Thoracic aorta (tissue), 2 donors: ENCODE measurements at places on chromosomes 12 and 14. TPM values are rescaled to one million over a fixed set of nuclear protein-coding genes. Genes with fewer than 3 reads are reported as not detected.

The OR10A7 gene
- total RNA-seq: not detected

The PPP1R1A gene
- total RNA-seq: 10.3 TPM

The CCDC198 gene
- not detected for total RNA-seq

- H3K4me3 ChIP-seq: no peak overlapping the region
- peaks cover 15% of the 10 kb centered on the region for H3K36me3 ChIP-seq
- DNase-seq: no peak
- H3K27me3 ChIP-seq: no peaks in the 10 kb centered on the region
- no peak overlapping the region for H3K27ac ChIP-seq
- peaks cover 57% of the 10 kb centered on the region for H3K4me1 ChIP-seq
These were observed 1.1 kb upstream of the SOAT2 start for GRCh38 chr12:53101931-53102781.

DNA sequence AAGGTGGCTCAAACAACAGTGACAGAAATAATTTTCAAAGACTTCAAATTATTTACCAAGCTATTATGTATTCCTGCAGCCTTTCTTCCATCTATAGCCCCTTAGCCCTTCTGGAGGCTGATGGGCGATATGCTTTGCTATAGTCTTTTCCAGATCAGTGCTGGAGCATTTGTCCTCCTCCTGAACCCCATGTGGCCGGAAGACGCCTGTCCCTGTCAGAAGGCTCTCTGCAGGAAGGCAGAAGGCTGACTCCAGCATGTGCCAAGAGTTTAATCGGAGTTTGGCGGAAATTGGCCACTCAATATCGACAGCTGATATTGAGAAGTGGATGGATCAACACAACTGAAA lies 49.3 kb upstream of the MAX start:
- no peaks in the 10 kb centered on the region for H3K36me3 ChIP-seq
- H3K27me3 ChIP-seq: no peaks in the 10 kb centered on the region
- H3K27ac ChIP-seq: no peak overlapping the region
- H3K4me1 ChIP-seq: peaks cover 5% of the 10 kb centered on the region
- H3K4me3 ChIP-seq: no peak overlapping the region
- no peak for DNase-seq

DNA sequence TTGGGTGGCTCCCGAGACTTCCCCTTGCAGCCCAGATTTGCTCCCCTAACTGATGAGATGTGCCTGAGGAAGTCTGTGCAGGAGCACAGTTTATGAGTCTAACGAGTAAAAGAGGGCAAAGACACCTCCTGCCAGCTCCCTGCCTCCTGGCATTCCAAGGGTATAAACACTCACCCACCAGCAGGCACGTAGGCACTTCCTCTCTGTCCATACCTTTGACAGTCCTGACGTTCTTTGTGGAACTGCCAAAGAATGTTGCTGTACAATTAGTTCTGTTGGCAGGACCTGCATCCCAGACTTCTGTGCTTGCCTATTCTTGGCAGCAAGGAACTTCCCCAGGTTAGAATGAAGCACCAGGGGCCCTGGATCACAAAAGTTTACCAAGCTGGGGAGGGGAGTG lies 889.3 kb downstream of the BCL11B start:
- H3K27me3 ChIP-seq: no peaks in the 10 kb centered on the region
- H3K36me3 ChIP-seq: no peaks in the 10 kb centered on the region
- DNase-seq: no peak
- H3K27ac ChIP-seq: no peak overlapping the region
- H3K4me1 ChIP-seq: no peaks in the 10 kb centered on the region
- H3K4me3 ChIP-seq: no peak overlapping the region

- no peak overlapping the region for H3K4me3 ChIP-seq
- no peaks in the 10 kb centered on the region for H3K27me3 ChIP-seq
- no peaks in the 10 kb centered on the region for H3K4me1 ChIP-seq
- H3K36me3 ChIP-seq: no peaks in the 10 kb centered on the region
- no peak for DNase-seq
These were observed 26.4 kb upstream of the DICER1 start for GRCh38 chr14:95183532-95184412.

- no peak overlapping the region for H3K27ac ChIP-seq
- no peak overlapping the region for H3K4me3 ChIP-seq
- no peaks in the 10 kb centered on the region for H3K36me3 ChIP-seq
- H3K4me1 ChIP-seq: no peaks in the 10 kb centered on the region
- H3K27me3 ChIP-seq: no peaks in the 10 kb centered on the region
These were observed 94.5 kb downstream of the DNAI7 start for GRCh38 chr12:25100194-25101091.

The FAM90A1 gene
- total RNA-seq: not detected

- H3K27me3 ChIP-seq: no peaks in the 10 kb centered on the region
- no peak for DNase-seq
- H3K36me3 ChIP-seq: no peaks in the 10 kb centered on the region
- H3K27ac ChIP-seq: no peak overlapping the region
- no peak overlapping the region for H3K4me3 ChIP-seq
These were observed 19.1 kb downstream of the TUNAR start for GRCh38 chr14:95895720-95896119.

The LPAR5 gene
- 4.8 TPM for total RNA-seq
